CD4-positive, alpha-beta T cell treated with Interleukin-21 for 1 hour (primary cell): ENCODE measurements at places on chromosomes 7 and 10.

- DNase-seq: no peak
Measured at GRCh38 chr7:147509035-147509501, 1081.5 kb upstream of the C7orf33 start.

GRCh38 chr7:96982586-96982985, 22.8 kb upstream of the DLX6 start:
- DNase-seq: no peak

DNA sequence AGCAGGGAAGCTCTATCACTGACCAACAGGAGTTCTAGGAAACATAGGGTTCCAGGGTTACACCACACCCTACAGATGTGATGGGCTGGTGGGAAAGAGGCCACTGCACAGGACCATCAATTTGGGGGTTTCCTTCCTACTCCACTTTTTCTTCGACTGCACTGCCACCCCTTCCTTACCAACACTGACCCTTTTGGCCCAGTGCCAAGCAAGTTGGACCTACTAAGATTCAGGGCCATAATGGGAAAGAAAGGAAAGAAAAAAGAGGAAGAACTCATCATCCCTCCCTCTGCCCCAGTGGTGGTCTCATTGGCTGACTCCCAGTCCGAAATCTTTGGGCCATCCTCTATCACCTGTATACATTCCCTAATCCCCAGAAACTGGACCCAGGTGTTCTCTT, 6.1 kb upstream of the PLEKHS1 start:
- no peak for DNase-seq

DNA sequence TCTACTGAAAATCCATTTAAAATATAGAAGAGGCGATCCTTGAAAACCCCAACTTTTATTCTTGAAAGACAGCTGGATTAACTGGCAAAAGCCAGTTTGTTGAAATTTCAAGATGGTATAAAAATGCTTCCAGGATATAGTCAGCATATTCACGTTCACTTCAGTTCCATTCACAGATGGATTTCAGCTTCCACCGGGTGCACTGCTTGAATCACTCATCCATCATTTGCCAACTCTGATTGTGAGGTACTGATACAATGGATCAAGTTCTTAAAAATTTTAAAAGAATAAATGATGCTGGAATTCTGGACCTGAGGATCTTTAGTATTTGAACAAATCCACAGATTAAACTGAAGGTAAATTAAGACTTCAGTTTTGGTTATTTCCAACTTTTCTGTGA, 2.4 kb downstream of the PURB start:
- no peak for DNase-seq

- no peak for DNase-seq
Measured at GRCh38 chr10:118827053-118827452, 72.3 kb upstream of the CACUL1 start.

- DNase-seq: no peak
Measured at GRCh38 chr7:133869556-133869955, 257.6 kb upstream of the LRGUK start.

- DNase-seq: no peak
Measured at GRCh38 chr7:106823631-106824030, 41.5 kb upstream of the PIK3CG start.

- no peak for DNase-seq
Measured at GRCh38 chr10:82813856-82814255, 938.9 kb downstream of the NRG3 start.

DNA sequence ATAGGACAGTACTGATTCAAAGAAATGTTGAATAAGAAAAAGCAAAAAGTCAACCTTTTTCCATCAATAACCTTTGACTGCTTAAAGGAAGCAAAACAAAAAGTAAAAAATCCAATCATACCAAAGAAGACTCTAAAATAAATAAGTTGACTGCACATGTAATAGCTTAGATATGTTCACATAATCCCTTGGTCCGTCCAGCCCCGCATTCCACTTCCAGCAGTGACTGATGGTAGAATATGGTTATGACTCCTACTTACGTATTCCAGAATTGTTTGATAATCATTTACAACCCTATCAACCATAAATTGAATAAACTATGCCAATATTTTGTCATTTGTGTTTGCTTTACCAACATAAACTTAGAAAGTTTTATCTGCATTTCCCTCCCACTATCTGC, 77.9 kb downstream of the CTNNA3 start:
- no peak for DNase-seq

- DNase-seq: peak; percentile 53
Measured at GRCh38 chr7:66505531-66506451, 122.9 kb upstream of the KCTD7 start.

- DNase-seq: no peak
Measured at GRCh38 chr7:16838386-16838785, 33.6 kb upstream of the AGR2 start.

GRCh38 chr7:120933475-120933874, 17.1 kb upstream of the ING3 start:
- DNase-seq: no peak

DNA sequence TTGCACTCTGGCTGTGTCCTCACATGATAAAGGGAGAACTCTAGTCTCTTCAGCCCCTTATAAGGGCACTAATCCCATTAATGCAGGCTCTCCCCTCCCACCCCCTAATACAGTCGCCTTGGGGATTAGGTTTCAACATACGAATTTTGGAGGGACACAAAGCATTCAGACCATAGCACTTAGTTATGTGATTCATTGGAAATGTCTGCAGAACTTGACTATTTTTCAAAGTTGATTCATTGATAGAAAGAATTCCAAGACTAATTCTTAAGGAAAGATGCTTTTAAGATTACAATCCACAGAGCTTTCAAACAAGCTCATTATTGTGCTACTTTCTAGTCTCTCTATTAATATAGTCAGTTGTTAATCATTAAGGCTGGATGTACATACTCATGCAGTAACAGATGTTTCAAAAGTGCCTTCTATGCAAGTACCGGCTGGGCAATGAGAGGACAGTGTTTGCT, 85.3 kb upstream of the RPA3 start:
- no peak for DNase-seq

- DNase-seq: peak; percentile 75
Measured at GRCh38 chr7:8176370-8177081, 85.4 kb downstream of the ICA1 start.
